ENCODE measurements at places on chromosomes 7 and 10.

DNA sequence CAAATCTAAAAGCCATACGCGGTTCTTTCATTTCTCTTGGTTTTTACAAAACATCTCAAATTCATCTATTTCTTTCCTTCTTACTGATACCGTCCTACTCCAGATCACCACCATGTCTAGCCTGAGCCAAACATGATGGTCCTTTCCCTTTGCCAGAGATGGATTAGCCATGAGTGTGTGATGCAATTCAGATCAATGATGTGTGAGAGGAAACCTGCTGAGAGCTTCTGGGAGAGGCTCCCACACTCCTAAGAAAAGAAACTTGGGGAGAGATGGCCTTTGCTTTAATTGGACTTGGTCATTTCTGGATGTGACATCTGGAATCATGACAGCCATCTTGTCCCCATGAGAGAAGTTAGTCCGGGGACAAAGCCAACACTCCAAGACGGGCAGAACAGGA is 367.2 kb downstream of the FGFR2 start:
- DNase-seq = no peak

DNA sequence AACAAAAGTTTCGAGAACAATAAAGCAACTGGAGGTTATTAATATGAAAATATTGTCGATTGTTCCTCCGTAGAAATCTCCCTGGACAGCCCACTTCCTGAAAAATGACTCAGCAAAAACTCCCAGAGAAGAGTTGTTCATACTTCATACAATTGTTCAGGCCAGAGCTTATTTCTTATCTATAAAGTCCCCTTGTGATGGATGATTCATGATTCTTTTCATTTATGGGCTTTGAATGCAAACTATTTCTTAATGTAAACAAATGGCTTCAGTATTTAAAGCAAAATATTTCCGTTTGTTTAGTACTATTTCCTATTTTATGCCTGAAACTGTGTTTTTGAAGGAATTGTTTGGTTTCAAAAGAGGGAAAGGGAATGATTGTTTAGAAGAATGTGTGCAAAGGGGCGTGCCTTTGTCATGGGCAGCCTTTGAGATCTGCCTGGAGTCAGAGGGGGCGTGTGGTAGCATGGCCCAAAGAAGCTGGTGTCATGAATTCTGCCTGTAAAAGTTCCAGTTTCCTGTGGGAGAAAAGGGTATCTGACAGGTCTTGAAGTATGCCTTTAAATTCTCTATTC is 26.2 kb upstream of the EXOC6 start:
- no peak for DNase-seq

GRCh38 chr7:107580716-107581383 is 804 bp downstream of the BCAP29 start:
- no peak for DNase-seq

GRCh38 chr10:14736600-14737081 is 38.1 kb downstream of the FAM107B start:
- DNase-seq = no peak

GRCh38 chr7:133912916-133913697 is 214.0 kb upstream of the LRGUK start:
- DNase-seq = no peak

DNA sequence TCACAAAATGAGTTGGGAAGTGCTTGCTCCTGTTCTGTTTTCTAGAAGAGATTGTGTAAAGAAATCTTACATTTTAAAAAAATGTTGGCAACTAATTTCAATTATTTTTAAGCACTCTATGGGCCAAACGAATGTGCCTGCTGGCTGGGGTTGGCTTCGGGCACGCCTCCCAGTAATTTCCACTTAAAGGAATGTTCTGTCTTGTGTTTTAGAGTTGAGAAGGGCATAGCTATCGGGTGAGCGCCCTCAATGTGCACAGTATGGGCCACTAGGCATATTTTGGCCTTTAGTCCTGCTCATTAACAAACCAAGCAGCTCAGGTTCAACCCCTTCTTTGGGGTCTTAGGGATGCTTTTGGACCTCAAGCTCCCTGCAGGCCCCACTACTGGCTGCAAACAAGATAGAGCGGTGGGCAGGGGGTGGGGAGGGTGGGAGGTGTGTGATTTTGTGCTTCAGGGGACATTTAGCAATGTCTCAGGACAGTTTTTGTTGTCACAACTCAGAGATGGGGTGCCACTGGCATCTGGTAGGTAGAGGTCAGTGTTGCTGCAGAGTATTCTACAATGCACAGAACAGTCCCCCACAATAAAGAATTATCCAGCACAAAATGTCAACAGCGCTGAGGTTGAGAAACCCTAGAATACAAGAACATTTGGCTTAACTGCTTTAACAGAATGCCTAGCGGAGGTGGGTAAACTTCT is 40.7 kb downstream of the TACC2 start:
- DNase-seq = no peak
